ENCODE measurements at places on chromosomes 1 and 21.

- DNase-seq: no peak
Measured at GRCh38 chr1:41955461-41956159, 36.9 kb upstream of the HIVEP3 start.

DNA sequence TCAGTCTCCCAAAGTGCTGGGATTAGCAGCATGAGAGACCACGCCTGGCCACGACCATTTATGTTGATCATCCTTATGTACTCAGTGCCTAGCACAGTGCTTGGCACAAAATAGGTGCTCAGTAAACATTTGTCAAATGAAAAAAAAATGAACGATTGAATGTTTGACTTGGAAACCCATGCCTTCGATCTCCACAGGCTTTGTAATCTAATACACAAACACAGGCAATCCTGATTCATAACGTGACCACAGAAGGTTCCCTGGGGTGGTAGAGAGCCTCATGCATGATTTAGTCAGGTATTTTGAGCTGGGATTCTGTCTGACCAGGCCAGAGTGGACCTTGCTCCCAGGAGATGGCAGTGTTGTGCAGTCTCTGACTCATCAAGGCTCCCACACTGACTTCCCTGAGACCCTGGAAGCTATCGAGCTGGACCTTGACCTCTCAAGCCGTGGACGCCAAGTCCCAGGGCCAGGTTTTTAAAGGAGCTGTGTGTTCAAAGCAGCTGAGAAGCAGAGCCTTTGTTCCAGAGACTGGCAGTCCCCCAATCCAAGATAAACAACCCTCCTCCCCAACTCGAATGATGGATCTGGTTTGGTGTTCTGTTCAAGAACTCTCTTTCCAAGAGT is 81.1 kb downstream of the PGM1 start:
- DNase-seq: no peak

GRCh38 chr1:77741316-77741715 is 18.3 kb downstream of the USP33 start:
- no peak for DNase-seq

- no peak for DNase-seq
Measured at GRCh38 chr1:42423681-42424080, 32.1 kb downstream of the ZMYND12 start.

DNA sequence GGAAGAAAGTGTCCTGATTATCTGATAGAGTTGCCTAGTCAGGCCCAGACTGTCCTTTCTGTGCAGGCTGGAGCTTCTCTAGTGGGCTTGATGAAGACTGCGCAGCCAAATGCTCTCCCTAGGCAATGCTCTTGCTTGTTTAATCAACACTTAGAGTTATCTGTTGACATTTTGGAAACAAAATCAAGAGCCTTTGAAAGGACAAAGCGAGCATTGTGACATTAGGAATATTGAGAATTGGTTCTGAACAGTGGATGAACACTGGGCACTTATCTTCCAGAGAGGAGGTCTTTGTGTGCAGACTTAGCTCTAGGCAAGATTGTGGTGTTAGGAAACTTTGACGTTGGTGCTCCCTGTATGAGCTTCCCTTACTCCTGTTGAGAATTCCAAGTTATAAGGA is 94.5 kb downstream of the DNTTIP2 start:
- no peak for DNase-seq

GRCh38 chr1:228474507-228474906 is 12.7 kb upstream of the RNF187 start:
- no peak for DNase-seq

GRCh38 chr21:16421965-16422364 is 692.2 kb downstream of the USP25 start:
- DNase-seq: no peak

Data from activated gamma-delta T cell treated with anti-CD3 and anti-CD28 coated beads, Interleukin-2, amount 50 U/mL, for 16 hours (primary cell).